ENCODE measurements at places on chromosomes 6 and 20.
A peak's percentile ranks its signal among the peaks of the same experiment; 100 is the strongest.

DNA sequence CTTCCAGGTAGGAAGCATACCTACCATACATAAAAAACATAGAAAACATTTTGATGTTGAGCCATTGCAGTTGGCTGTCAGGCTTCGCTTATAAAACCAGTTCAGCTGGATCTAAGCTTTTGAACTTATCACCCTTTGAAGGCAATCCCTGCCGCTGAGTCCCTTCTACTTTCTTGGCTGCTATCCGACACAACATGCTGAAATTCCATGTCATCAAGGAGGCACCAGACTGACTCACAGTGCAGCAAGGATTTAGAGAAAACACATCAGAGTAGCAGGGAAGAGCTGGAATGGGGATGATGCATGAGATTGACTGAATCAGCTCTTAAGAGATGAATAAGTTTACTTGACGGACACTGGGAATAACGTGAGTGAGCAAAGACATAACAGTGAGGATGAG, 135.0 kb upstream of the MAN1A1 start:
- DNase-seq = no peak

DNA sequence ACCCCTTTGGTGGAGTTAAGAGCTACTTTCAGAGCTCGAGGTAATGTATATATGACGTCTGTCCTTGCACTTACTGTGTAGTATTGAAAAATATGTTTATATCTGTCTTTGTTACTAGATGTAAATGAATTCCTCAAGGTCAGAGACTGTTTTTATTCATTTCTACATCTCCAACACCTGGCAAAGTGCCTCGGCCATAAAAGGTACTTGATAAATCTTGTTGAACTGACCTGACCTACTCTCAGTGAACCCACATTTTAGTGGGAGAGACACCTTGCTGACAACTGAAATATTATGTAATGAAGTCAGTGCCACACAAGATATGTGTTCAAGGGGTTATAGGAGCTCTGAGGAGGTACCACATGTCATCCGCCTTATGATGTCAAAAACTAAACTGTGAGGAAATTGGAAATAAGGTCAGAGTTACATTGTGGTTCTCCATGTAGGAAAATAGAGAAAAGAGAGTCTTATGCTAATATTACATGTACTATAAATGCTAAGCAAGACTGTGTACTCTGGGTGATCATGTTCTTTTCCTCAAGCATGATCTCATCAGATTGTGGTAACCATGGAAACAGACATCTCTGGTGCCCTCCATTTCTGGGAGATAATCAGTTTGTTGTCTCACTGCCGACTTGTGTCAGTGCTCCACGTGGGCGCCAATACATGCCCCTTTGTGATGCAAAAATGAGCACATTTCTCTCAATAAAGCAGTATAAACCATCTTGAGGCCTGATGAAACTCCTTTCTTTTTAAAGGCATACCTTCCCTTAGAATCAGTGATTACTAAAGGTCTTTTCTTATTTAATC, 5.7 kb upstream of the TMEM30A start:
- no peak for DNase-seq

- DNase-seq = no peak
Measured at GRCh38 chr6:12173181-12173580, 117.0 kb upstream of the EDN1 start.

- peak; percentile 35 for DNase-seq
Measured at GRCh38 chr20:61500791-61501321, 248.8 kb downstream of the CDH4 start.

- peak; percentile 8 for DNase-seq
Measured at GRCh38 chr20:38229376-38230252, 30.9 kb downstream of the KIAA1755 start.

GRCh38 chr6:104601721-104602120, 258.0 kb downstream of the HACE1 start:
- no peak for DNase-seq

- DNase-seq = no peak
Measured at GRCh38 chr20:50601511-50602431, 89.6 kb downstream of the RIPOR3 start.

DNA sequence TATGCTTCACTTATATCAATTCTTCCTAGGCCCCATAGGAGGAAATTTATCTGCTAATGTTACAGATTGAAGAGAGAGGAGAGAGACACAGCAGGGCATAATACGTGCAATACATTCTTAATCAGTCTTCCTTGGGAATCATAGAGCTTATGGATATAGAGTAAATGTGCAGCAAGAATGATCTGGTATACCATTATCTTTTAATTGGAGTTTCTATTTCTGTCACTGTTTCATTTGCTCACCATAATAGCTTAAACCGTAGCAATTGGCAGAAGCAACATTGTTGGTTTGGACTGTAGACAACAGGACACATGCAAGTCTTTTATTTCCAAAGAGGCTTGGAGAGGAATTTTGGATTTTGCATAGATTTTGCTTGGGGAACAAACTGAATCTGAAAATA, 68.1 kb upstream of the PCSK2 start:
- no peak for DNase-seq
